ENCODE measurements at places on chromosomes 5 and 9.

GRCh38 chr9:114276908-114277821 lies 45.7 kb upstream of the ORM1 start:
- DNase-seq = no peak

- no peak for DNase-seq
Measured at GRCh38 chr5:61493973-61494372, 161.9 kb downstream of the ZSWIM6 start.

GRCh38 chr5:84304599-84304998 lies 80.1 kb downstream of the EDIL3 start:
- DNase-seq = no peak

DNA sequence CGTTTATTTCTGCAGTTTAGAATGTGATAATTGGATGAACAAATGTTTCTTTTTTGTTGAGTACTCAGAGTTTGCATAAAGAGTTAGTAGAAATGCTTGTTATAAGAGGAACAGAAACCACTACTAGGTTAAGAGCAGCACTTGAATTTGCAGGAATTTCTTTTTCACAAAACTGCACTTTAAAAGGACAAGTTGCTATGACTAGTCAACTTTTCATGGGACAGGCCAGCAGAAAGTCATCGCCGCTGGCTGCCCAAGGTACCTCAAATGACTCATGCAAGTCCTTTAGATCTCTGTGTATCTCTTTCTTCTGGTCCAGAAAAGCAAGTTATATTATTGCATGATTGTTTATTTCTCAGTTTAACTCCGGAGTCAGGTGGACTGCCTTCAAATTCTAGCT lies 97.3 kb upstream of the HMHB1 start:
- DNase-seq = peak; percentile 21

GRCh38 chr9:121651295-121652020 lies at the start of gene DAB2IP:
DAB2IP (plus strand) TSS chr9:121651634; CDS start chr9:121651776, 142 bp downstream.
- DNase-seq = peak; percentile 36

- DNase-seq = no peak
Measured at GRCh38 chr5:40780199-40780598, 18.0 kb downstream of the PRKAA1 start.

DNA sequence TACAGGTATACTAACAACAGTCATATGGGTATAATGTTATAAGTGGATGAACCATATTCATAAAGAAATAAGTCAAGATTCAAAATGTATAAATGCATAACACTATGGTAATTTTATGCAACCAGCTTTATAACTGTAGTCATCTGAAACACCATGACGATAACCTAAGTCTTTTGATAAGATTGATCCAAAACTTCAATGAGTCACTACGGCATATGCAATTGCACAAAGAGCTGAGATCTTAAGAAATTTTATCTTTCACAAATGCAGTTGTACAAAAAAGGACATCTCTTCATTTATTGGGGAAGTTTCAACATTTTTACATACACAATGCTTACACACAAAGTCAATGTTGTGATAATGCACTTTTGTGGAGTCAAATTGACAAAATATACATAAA lies 20.3 kb downstream of the FAM81B start:
- DNase-seq = no peak

All from NAMALWA (cell line).